Subcutaneous adipose tissue (tissue), 4 donors: ENCODE measurements at places on chromosomes 6 and 20. TPM values are rescaled to one million over a fixed set of nuclear protein-coding genes. Genes with fewer than 3 reads are reported as not detected.

The APOM gene
- 3.6 TPM for total RNA-seq

The PNLDC1 gene
- not detected for total RNA-seq

The WFDC5 gene
- not detected for total RNA-seq

The SIRPA gene
- 53.7 TPM for total RNA-seq

The TBXT gene
- total RNA-seq = not detected

The NRSN1 gene
- total RNA-seq = 0.34 TPM

The BIRC7 gene
- total RNA-seq = not detected

The TBX18 gene
- total RNA-seq = 34.4 TPM

The KCNB1 gene
- 13.7 TPM for total RNA-seq

The TREM1 gene
- 9.5 TPM for total RNA-seq

The ENPP4 gene
- 28.4 TPM for total RNA-seq

The POPDC3 gene
- total RNA-seq = 1.1 TPM

The TJAP1 gene
- total RNA-seq = 29.6 TPM

The CDH26 gene
- 3.9 TPM for total RNA-seq

The UBE2C gene
- not detected for total RNA-seq

The MAP3K5 gene
- 39.0 TPM for total RNA-seq

The ID4 gene
- 25.8 TPM for total RNA-seq

The HEY2 gene
- total RNA-seq = 4.3 TPM

The CST4 gene
- total RNA-seq = not detected

The C6orf141 gene
- total RNA-seq = 14.7 TPM
